ENCODE measurements at places on chromosomes 2 and 18.

GRCh38 chr2:10079266-10079869 is 843 bp downstream of the CYS1 start:
- DNase-seq, result no peak

DNA sequence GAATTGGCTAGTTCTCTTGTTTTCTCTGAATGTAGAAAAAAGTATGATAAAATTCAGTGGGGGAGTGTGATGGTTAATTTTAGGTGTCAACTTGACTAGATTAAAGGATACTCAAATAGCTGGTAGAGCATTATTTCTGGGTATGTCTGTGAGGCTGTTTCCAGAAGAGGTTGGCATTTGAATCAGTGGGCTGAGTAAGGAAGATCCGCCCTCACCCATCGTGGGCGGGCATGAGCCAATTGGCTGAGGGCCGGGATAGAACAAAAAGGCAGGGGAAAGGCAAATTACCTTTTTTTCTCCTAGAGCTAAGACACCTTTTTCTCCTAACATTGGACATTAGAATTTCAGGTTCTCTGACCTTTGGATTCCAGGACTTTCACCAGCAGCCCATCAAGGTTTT is 667.6 kb upstream of the SLC8A1 start:
- DNase-seq, result no peak

- DNase-seq, result no peak
Measured at GRCh38 chr2:160984426-160985077, 175.7 kb upstream of the TANK start.

- DNase-seq, result no peak
Measured at GRCh38 chr18:39958876-39959275, 1996.2 kb upstream of the PIK3C3 start.

DNA sequence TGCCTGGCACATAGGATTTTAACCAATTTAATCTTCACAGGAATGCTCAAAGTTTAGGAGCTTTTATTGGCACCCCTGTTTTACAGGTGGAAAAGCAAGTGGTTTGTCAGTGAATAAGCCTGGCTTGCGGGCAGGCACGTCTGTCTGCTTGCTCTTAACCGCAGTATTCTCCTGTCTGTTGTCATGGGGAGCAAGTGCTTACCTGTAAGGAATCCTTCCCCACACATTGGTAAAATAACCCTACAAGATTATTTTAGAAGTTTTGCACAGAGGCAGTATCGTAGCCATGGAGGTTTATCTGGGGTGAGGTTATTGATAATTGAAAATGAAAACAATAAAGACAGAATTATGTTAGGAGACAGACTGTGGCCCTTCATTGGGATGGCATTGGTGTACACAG is 174.9 kb downstream of the AGAP1 start:
- DNase-seq, result no peak

GRCh38 chr18:8260827-8261226 is 348.4 kb upstream of the RAB12 start:
- no peak for DNase-seq

DNA sequence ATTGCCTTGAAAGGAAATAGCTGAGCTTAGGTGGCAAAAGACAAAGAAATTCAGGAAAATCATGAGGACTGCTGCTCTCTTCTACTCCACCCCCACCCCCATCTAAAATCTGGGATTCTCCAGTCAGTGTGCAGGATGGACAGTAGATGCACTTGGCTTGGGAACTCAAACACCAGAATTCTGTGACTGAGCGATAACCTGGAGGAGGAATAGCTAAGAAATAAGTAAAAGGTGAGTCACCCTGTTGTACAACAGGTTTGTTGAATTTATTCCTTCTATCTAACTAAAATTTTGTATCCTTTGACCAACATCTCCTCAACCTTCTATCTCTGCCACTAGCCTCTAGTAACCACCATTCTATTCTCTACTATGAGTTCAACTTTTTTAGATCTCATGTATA is 1029.9 kb upstream of the ACVR2A start:
- DNase-seq, result no peak

GRCh38 chr2:218839888-218840287 is 8.3 kb upstream of the PRKAG3 start:
- no peak for DNase-seq

- no peak for DNase-seq
Measured at GRCh38 chr2:129957891-129958290, 21.6 kb upstream of the RAB6C start.

GRCh38 chr2:52563151-52563550 is 1204.5 kb upstream of the CHAC2 start:
- DNase-seq, result no peak

DNA sequence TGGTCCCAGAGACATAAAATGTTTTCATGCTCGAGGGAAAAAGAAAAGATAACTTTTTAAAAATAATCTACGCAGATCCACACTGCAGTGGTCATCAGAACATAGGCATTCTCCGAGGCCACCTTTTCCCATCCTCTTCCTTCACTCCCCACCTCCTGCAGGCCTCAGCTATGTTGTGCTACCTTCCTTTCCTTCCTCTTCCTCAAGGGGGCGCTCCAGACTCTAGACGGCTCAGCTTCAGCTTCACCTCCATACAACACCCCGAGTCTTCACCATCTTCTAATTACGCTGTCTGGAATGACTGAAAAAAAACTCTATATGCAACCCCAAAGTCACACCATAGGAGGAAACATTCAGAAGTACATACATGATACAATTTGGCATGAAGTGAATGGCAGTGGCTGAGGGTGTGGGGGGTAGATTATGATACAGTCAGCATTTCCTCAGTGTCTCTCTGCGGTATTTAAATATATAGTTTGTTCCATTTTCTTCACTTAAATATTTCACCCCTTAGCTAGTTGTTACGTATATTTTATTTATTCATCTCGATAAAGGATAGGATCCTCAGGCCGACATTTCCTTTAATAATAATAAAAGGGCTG is 583.6 kb downstream of the IRS1 start:
- no peak for DNase-seq

DNA sequence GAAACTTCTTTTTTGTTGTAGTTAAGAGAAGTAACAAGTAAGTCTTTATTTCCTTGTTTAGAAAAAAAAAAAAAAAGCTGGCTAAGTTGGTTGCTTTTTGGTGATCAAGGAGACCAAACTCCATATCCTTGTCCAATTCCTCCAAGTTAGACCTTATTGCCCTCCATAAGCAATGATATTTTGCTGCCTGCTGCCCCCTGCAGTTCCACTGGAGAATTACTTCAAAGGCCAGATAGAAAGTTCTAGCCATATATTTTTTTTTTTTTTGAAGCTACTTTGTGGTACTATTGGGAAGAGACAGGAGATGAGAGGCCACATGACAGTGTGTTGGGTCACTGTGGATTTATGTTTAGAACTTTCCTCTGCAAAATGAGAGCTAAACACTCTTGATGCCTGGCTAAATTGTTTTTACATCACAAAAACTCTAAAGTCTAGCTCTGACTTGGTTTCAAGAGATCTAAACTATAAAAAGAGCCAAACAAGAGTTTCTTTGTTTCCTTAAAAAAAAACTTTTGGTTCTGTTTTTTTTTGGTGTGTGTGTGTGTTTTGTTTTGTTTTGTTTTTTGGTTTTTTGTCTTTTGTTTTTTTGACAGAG is 80.7 kb upstream of the RASGRP3 start:
- DNase-seq, result peak; percentile 21

DNA sequence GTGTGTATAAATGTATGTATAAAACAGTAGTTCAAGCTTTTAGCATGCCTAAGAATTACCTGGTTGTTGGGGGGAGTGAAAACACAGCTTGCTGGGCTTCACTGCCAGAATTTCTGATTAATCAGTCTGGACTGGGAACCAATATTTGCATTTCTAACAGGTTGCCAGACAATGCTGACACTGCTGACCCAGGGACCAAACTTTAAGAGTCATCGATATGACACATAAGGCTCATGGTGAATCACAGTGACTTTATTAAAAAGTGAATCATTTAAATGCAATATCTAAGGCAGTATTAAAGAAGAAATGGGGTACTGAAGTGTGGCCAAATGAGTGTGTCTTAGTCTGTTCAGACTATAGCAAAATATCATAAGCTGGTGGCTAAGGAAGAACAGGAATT is 195.9 kb upstream of the DTNA start:
- DNase-seq, result no peak

GRCh38 chr2:54638774-54639187 is 84.7 kb upstream of the EML6 start:
- peak; percentile 41 for DNase-seq

GRCh38 chr2:133774654-133775015 is 206.4 kb upstream of the NCKAP5 start:
- DNase-seq, result no peak

DNA sequence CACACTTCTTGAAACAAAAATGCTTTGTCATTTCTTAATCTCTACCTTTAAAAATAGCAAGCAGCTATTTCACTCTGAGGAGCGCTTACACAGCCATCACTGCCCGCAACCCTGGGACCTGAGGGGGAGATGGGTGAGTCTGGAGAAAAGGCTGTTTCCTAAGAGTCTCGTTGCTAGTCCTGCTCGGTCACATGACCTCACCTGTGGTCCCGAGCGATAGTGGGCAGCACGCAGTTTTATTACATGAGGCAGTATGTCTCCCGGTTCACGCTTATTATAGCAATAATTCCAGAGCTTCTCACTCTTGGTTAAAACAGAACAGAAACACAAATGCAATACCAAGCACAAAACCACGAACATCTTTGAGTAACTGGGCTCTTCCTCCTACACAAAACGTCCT is 105.3 kb downstream of the ZNF516 start:
- DNase-seq, result no peak

DNA sequence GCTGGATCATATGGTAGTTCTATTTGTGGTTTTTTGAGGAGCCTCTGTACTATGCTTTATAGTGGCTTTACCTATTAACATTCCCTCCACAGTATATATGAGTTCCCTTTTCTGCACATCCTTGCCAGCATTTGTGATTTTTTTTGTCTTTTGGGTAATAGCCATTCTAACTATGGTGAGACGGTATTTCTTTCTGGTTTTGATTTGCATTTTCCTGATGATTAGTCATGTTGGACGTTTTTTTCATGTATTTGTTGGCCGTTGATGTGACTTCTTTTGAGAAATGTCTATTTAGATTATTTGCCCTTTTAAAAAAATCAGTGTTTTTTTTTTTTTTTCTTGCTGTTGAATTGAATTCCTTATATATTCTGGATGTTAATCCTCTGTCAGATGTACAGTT is 31.1 kb downstream of the ACTR3 start:
- no peak for DNase-seq

DNA sequence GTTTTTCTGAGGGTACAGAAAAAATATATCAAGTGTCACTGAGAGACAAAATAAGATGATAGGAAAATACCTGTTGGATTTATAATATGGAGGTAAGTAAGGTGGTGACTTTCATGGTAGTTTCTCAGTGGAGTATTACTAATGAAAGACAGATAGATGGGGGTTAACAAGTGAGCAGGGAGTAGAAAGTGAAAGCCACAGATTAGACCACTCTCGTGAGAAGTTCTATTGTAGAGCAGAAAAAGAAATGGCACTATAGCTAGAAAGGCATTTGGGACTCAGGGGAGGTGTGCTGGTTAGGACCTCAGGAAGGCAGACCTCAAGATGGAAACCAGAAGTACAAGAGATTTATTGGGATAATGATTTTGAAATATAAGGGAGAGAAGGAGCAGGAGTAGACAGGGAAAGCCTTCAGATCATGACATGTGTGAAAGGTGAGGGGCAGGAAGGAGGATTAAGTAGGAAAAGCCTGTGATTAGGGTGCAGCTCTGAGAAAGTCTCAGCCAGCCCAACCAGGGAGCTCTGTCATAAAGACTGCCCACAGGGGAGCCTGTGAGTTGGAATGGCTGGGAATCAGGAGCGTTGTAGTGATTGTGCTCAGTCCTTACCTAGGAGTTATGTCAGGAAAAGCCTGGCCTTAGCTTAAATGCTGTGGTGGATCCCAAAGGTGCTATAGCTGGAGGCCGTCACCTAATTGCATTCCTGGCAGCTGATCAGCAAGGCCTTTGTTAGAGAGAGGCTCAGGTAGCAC is 198.1 kb downstream of the IKZF2 start:
- DNase-seq, result no peak

DNA sequence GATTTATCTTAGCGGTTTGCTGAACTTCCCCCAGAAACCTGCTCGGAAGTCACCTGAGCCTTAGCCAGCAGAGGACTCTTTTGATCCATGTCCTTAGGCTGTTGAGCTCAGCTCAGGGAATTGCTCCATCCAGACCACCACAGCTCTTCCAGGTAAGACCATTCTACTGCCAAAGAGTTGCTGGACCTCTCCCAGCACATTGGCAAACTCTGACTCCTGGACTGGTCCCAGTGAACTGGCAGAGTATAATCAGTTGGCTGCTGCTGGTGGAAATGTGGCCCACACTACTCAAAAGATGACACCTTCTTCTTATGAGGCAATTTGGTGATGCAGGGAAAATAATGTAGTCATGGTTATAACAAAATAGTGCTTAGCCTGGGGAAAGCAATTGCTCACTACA is 308.8 kb upstream of the FIGN start:
- DNase-seq, result no peak

GRCh38 chr2:126884861-126885750 is 13.6 kb upstream of the TEX51 start:
- no peak for DNase-seq

- no peak for DNase-seq
Measured at GRCh38 chr18:22796113-22796512, 137.0 kb upstream of the RBBP8 start.

DNA sequence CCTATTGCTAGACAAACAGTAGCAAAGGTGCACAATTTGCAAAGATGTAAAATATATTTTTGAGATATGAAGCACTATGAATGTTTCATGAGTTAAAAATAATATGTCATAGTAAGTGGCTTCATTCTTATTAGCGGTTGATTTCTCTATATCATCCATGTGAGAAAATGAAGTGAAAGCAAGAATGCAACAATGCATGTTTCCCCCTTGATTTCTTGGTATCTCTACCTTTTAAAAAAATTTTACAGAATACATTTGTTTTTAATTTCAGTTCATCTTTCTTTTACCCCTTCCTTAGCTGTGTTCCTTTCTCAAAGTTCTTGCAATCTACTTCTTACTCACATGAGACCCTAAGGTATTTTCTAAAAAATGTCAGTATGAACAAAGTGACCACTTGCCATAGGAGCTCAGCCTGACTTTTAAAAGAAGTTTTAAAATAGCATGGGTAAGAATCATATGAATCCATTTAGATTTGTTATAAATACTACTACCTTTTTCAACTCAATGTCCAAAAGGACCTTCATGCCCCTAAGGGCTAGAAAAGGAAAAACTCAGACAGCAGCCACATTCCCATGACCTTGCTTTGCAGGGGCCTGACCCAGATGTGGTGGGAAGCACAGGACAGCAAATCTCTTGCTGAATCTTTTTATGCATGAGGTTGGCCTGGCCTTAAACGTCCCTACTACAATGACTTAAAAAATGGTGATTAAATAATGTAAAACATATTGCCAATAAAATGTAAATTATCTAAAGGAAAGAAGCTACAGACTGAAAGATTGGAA is 14.8 kb upstream of the SLC38A11 start:
- DNase-seq, result no peak

- no peak for DNase-seq
Measured at GRCh38 chr2:135585586-135585985, 54.3 kb downstream of the R3HDM1 start.

DNA sequence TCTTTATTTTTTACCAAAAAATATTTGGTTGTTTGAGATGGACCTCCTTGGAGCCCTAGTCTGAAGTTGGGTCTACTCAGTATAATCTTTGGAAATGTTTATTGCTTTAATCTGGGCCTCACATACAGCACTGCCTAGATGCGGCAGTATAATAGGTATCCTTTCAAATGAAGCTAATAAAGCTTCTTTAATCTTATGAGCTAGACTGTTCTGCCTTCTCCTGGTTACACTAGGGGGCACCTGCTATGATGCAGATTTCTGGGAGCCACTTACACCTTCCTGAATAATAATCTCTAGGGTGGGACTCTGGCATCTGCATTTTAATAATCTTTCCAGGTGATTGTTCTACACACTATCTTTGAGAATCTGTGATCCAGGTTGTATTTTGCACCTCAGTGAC is 169.7 kb upstream of the SESTD1 start:
- DNase-seq, result no peak
